ENCODE measurements at places on chromosomes 4 and X.
A peak's percentile ranks its signal among the peaks of the same experiment; 100 is the strongest.

DNA sequence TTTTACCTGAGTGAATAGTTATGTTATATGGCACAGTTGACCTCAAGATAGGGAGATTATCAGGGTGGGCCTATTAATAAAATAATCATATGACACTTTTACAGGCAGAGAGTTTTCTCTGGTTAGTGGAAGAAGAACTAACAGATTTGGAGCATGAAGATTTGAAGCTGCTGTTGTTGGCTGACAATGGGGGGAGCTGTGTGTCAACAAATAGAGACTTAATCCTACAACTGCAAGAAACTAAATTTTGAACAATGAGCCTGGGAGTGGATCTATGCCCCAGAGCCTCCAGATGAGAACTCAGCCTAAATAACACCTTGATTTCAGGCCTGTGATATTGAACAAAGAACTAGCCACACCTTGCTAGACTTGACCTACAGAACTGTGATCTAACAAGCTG lies 7.2 kb upstream of the CCSER1 start:
- DNase-seq: no peak

DNA sequence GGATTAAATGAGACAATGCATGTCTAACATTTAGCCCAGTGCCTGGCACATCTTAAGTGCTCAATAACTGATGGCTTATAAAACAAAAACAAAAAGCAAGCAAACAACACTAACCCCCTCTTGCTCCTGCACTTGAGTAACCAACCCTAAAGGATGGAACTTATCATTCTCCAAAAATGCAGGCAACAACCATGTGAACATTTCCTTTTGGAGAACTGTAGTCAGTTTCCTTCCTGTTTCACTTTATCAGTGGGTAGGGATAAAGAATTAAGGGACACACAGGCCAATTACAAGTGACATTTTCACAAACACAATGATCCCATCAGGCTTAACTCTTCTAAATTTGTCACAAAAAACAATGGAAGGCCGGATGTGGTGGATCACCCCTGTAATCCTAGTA lies 30.4 kb downstream of the RPS3A start:
- no peak for DNase-seq

DNA sequence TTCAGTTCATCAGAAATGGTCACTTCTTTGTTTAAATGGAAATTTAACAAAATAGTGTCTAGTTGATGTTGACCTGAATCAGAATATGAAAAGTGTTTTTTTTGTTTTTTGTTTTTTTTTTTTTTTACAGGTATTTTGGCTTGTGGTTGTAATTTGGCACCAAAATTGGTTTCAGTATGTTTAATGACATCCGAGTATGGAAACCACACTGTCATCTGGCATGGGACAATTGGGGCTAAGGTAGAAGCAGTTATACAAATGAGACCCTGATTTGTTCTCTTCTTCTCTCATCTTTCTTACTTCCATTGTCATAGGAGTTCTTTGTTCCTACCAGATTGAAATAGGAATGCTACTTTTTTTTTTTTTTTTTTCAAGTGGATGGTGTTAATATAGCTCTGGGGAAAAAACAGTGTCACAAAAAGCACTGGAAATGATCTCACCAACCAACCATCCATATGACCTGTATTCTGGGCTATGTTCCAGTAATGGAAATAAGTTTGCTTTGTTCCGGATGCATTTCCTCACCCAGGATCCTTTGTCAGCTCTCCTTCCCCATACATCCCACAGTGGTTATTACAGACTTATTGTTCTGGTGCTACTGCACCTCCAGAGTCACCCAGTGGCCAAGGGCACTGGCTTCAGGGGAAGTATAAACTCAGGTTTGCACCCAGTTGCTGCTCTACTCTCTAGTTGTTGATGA lies 95.8 kb downstream of the ATXN3L start:
- no peak for DNase-seq

DNA sequence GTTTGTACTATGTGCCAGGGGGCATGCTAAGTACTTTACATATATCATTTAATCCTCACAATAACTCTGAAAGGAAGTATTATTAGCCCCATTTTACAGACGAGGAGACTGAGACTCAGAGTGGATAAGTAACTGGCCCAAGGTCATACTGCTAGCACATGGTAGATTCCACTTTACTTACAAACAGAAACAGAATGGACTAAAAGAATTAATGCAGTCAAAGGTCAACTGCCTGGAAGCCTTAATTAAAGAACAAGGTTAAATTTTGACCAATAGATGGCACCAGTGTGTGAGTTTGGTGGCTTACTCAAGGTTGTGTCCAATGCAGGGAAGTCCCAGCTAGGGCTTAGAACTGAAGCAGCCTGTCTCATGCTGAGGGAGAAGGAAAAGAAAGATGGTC lies 4.7 kb downstream of the RIPPLY1 start:
- DNase-seq: no peak

GRCh38 chr4:154908168-154908567 lies 127.1 kb downstream of the RBM46 start:
- no peak for DNase-seq

- no peak for DNase-seq
Measured at GRCh38 chr4:165199286-165199685, 8.1 kb upstream of the KLHL2 start.

DNA sequence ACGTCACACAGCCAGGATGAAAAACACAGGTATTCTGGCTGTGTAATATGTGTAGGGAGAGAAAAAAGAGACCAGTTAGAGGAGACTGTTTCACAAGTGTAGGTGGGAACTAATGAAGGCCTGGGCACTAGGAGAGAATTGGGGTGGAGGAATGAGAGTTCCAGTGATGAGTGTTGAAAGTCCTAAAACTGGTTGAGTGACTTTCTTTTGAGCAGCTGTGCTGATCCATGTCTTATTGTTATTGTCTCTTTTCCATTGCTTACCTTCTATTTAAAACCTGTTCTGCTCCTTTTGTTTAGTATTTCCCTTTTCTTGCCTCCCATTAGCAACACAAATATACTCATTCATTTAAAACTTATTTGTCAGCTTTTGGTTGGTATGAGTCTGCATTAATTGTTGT lies 88.7 kb downstream of the PDLIM5 start:
- DNase-seq: no peak

DNA sequence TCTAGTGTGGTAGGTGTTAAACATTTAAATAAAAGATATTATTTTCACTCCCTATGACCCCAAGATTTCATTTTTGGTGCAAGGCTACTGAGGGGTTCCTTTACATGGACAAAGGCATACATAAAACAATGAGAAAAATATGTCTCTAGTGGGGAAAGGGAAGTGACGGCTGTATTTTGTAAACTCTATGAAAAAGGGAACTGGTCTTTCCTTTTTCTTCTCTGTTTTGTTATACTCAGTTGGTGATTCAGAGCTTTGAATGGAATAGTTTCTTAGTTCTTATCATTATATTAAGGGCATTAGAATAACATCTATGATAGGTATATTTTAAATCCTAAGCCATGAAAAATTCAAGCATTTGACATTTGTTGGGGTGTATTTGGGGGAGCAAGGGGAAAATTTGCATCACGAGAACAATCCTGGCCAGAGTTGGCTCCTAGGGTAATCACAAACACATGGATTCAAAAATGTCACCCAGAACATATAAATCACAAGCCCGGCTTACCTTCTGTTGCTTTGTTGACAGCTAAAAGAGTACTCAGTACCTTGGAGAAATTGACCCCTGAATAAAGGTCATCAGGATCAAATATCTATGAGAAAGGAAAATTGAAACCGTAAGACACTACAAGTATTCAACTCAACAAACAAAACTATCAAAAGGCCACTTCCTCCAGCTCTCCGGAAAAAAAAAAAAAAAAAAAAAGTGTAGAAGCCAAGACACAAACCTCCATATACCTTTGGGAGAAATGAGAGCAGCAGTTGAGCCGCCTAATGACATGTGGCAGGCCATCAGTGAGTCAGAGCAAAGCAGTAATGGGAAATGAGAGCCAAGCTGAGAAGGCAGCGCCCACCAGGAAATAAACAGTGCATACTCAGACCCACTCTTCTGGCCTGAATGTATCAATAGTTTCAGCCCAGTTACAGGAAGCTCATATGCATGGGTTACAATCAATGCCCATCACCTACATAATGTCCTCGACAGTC lies 33.4 kb downstream of the ARHGEF6 start:
- peak; percentile 31 for DNase-seq

GRCh38 chrX:133985164-133985966 lies at the start of gene GPC3:
Gene GPC3, minus strand, starts transcription at chrX:133985594.
- peak; percentile 2 for DNase-seq

- no peak for DNase-seq
Measured at GRCh38 chr4:1489639-1489995, 83.4 kb upstream of the NKX1-1 start.

GRCh38 chrX:55187281-55187680 lies 32.9 kb upstream of the PAGE5 start:
- DNase-seq: no peak

GRCh38 chr4:52368895-52369294 lies 290.2 kb downstream of the USP46 start:
- DNase-seq: no peak

- DNase-seq: no peak
Measured at GRCh38 chr4:112702892-112703291, 65.9 kb downstream of the LARP7 start.

DNA sequence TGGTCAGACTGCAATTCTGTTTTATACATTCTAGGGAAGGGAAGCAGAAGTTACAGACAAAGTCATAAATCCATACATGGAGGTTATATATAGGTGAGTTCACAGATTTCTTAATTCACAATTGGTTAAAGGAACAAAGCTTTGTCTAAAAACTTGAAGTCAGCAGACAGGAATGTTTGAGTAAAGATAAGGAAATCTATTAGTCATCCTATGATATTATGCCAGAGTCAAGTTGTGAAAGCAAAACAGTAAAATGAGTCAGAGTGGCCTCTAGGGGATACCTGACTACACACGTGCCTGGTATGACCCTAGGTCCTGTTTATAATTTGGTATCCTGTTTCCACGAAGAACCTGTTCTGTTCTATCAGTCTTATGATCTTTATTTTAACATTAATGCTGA lies 31.5 kb downstream of the ACTRT1 start:
- DNase-seq: no peak

GRCh38 chr4:9825049-9825448 lies 43.6 kb downstream of the DRD5 start:
- peak; percentile 44 for DNase-seq

- DNase-seq: no peak
Measured at GRCh38 chrX:68196939-68197791, 236.1 kb downstream of the OPHN1 start.

GRCh38 chrX:39267176-39267575 lies 465.9 kb downstream of the MID1IP1 start:
- no peak for DNase-seq

GRCh38 chrX:55161581-55161980 lies 58.6 kb upstream of the PAGE5 start:
- DNase-seq: no peak

DNA sequence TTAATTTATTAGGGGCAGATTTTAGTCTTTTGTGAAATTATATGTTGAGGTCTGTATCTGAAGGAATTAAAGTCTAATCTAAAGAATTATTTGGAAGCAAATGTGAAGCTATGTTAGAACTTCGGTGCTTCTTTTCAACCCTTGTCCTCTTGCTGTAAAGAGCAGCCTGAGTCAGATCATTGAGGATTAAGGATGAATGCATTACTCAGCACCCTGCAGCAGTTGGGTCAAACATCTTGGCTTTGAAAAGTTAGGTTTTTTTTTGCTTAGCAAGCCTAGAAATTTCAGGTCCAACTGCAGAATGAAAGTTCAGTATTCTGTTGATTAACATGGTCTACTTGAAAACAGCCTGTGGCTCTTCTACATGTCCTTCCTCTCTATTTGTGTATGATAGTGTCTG lies 57.6 kb downstream of the SLC4A4 start:
- DNase-seq: no peak

GRCh38 chr4:145058256-145058655 lies 39.7 kb downstream of the ANAPC10 start:
- DNase-seq: no peak

DNA sequence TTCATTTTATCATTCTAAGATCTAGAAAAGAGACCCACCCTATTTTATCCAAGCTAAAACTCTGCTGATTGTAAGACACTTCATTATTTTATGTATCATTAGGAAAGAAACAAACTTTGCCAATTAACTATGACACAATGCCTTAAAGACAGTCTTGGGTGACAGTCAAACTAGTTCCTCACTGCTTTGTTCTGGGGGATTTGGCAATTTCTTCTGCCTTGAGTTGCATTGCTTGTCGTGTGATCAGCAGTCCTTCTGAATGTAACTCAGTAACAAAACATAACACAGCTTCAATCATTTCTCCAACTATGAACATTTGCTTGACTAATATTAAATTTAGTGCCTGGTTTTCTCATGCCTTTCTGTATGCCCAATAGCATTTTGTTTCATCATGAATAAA lies 577.9 kb upstream of the DIPK2B start:
- no peak for DNase-seq

- no peak for DNase-seq
Measured at GRCh38 chr4:27176400-27176799, 315.8 kb downstream of the STIM2 start.

DNA sequence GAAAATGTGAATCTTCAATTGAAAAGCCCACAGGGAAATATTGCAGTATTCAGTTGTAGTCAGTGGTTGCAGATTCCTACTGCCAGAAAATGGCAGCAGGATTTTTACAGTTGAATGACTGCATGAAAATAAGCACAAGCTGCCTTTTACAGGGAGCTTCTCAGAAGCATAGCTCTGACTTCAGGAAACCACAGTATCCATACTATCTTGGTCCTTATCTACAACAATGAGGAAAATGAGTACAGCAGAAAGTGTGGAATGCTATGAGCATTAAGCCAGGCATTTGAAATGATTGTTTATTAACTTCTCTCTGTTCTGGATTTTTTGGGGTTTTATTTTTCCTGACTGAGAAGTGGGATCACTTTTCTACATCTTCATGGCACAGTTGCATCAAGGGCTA lies 34.6 kb upstream of the PRRG1 start:
- no peak for DNase-seq

GRCh38 chr4:89295415-89295927 lies 12.1 kb downstream of the GPRIN3 start:
- no peak for DNase-seq

DNA sequence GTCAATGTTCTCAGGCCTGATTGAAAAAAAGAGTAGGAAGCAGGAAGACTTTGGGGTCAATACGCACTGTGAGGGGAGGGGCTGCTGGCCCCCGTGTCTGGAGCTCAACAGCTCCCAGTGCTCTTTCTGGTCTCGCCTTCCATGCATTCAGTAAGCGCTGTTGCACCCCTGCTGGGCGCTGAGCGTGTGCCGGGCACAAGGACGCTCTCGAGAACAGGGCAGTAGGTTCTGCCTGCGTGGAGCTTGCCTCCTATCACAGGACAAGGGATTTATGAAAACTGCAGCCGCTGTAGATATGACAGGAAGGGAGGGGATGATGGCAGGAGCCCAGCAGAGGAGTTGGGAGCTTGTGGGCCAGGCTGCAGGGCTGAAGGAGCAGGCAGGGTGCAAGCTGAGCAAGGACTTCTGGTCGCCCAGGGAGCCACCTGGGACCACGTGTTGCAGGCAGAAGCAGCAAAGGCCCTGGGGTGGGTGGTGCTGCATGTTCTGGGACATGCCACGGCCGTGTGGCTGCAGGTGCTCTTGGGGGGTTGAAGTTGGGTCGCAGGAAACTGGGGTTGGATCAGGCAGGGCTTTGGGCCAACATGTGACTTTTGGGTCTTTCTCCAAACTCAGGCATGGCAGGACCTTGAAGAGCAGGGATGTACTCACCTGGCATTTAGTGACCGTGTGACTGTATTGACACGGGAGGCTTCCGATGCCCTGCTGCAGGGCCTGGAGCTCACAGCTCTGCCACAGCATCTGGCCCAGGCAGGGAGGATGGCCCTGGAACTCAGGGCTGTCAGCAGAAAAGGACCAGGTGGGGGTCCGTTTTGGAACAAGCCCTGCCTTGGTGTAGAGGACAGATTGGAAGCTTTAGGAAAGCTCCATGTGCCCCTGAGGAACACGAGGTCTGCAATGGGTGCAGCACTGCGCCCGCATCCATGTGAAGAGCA lies 97.9 kb downstream of the CPZ start:
- no peak for DNase-seq

- no peak for DNase-seq
Measured at GRCh38 chr4:76952071-76952470, 2.5 kb downstream of the SEPTIN11 start.
